CD14-positive monocyte (primary cell): ENCODE measurements at places on chromosomes 3 and 15.

DNA sequence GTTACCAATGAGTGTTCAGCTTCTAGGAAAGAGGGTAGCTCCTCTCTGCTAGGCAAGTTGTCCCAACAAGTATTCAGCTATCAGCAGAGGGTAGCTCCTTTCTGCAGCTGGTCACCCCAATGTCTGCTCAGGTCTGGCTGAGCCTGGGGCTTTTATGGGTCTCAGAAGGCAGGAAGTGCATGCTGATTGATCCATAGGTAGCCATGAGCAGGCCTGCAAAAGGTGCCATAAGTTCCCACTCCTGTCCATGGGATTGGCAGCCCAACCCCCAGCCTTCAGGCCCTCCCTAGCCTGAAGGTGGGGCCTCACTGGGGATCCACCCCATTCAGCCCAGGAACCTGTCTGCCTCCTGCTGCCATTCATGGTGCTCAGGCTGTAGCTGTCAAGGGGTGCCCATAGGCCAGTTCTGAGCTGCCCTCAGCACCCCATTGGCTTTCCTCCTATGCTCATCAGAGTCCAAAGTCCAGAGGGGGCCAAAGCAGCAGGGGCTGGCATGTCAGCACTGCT is 34.6 kb upstream of the DNAJC13 start:
- no peak for DNase-seq

DNA sequence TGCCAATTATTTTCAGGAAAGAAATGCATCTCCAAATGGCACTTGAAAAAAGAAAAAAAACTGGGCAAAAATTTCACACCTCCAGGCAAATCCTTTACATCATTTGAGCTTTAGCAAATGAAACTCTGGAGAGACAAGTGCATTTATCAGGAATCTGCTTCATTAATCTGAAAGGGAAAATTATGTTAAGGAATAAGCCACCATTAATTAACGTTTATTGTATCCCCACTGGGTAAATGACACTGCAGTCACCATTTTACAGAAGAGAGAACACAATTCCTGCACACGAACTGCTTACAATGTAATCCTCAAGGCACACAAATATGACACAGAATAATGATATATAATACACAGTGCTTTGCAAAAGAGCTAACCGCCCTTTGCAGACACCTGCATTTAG is 217.3 kb downstream of the OSBPL10 start:
- DNase-seq, result no peak

GRCh38 chr15:23038726-23039142 is 635 bp downstream of the TUBGCP5 start:
- DNase-seq, result peak; percentile 9

DNA sequence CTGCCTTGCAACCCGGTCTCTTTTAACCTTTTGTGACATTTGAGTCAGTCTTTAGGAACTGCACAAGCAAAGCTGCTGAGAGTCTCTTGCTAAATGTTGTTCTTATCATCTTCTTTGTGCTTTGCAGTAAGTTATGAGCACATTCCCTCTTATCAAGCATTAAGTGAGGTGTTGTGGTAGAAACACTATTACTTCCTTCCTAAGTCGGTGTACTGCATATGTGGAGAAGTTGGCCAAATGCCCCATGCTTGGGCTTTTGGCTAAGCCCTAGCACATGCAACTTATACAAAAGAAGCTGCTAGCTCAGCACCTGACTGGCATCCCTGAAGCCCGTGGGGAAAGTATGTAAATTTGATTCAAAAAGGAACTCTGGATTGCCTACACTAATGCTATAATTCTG is 136.5 kb upstream of the RBMS3 start:
- DNase-seq, result no peak

DNA sequence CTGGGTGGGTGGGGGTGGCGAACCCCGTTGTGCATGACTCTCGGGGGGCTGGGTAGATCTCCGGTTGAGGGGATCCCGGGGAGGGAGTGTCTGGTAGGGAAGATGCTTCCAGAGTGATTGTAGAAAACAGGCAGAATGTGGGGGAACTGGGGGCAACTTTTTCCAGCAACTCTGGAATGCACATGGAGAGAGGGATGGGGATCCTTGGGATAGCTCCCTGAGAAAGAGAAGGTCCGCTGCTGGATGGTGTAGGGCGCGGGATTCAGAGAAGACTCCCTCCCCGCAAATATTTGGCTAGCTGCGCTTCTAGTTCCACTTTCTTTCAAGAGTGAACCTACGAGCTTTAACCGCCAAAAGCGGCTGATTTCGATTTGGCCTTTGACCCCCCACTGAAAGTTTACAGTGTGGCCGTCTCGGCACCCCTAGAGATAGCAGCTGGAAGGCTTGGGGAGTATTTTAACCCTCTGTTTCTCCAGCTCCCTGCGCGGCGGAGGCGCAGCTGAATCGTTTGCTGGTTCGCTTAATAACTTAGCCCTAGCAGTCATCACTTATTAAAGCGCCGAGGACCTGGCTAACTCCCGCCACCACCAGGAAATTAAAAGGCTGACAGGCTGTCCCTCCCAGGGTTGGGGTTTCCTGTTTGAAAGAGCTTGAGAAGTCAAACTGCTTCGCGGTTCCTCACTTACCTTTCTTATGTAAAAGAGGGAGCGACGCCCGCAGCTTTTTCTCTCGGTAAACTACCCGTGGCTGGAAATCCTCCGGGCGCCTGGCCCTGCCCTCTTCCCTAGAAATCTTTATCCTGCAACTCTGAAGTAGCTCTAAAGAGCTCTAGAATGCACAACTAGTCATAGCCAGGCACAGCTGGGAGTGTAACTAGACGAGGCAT is 1.2 kb downstream of the PHLDB2 start:
- DNase-seq, result peak; percentile 36

GRCh38 chr3:45994419-45995235 is 997 bp downstream of the FYCO1 start:
- DNase-seq, result no peak

DNA sequence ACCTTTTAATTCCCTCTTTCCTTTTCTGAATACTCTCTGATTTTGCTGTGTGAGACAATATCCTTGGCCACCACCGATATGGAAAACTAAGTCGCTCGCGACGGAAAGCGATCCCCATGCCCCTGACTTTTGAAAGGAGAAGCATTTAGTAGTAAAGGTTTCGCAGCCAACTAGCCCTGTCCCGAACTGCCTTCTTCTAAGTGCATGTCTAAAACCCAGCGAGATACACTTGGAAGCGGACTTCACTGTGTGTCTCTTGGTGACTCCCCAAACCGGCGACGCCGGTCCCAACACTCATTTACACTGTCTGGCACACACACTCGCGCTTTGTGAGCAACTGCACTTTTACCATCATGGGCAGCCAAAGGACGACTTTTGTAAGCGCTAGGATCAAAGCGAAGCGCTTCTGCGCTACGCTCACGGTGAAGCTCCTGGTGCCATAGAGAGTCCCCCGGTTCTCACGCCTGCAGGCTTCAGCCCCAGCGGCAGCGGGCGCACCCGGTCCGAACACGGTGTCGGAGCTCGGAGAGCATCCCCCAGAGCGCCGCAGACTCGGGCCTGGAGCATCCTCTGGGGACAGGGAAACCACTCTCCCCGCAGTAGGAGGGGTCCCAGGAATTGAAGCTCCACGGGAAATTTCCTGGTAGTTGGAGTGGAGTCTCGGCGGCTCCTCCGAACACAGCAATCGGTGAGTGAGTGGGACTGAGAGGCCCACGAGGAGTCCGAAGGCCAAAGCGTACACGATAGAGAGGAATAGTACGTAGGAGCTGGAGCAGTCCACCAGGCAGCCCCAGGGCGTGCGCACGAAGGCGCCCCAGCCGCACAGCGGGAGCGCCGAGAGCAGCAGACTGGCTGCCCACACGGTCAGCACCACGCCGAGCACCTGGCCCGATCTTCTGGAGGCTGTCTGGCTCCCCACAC is 1.4 kb downstream of the GPR149 start:
- no peak for DNase-seq

- DNase-seq, result no peak
Measured at GRCh38 chr15:62854420-62855084, 188.0 kb upstream of the TPM1 start.

GRCh38 chr3:24363242-24363641 is 131.4 kb downstream of the THRB start:
- DNase-seq, result no peak

- DNase-seq, result no peak
Measured at GRCh38 chr3:2940062-2940461, 170.1 kb downstream of the IL5RA start.

DNA sequence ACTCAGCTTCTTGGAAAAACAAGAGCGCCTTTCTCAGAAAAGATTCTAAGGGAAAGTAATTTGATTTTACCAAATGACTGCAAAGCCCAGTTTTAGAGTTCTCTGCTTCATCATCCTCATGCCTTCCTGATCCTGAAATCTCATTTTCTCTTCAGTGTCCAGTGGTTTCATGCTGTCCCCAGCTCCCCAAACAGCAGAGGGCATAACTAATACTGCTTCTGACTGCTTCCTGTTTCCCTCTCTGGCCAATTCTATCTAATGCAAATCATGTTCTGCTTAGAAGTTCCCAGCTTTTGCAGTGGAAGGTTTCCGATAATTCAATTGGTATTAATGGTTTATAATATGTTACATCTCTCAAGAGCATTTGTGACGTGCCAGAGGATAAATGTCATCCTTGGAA is 161.1 kb downstream of the CLSTN2 start:
- DNase-seq, result no peak

- DNase-seq, result no peak
Measured at GRCh38 chr3:161557445-161558150, 61.0 kb downstream of the OTOL1 start.

GRCh38 chr15:77504306-77504705 is 83.6 kb downstream of the HMG20A start:
- no peak for DNase-seq

DNA sequence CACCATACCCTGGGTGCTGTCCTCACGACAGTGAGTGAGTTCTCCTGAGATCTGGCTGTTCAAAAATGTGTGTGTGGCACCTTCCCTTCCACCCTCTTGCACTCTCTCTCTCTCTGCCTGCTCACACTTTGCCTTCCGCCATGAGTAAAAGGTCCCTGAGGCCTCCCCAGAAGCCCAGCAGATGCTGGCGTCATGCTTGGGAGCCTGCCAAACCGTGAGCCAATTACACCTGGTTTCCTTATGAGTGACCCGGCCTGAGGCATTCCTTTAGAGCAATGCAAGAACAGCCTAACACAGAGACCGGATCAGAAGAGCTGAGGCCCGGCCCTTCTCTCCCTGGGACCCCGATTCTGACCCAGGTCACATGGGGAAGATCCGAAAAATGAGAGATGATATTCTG is 15.4 kb downstream of the TMEM44 start:
- no peak for DNase-seq

- no peak for DNase-seq
Measured at GRCh38 chr15:101384276-101384675, 89.2 kb upstream of the SNRPA1 start.

DNA sequence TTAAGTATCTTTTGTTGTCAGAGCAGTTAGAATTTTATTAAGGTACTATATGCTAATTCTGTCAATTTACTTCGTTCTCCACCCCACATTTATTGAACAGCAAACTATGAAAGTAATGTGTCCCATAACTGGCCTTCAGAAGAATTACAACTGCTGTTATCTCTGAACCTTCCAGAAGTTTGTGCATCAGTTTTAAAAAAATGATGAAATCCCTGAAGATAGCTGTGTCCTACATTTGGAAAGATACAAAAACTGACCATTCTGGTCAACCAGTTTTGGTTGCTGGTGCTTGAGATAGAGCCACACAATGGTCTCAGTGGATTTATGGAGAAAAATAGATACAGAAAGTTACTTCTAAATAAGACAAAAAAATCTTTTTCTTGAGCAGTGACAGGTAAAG is 5.9 kb downstream of the UBE2Q2 start:
- no peak for DNase-seq

DNA sequence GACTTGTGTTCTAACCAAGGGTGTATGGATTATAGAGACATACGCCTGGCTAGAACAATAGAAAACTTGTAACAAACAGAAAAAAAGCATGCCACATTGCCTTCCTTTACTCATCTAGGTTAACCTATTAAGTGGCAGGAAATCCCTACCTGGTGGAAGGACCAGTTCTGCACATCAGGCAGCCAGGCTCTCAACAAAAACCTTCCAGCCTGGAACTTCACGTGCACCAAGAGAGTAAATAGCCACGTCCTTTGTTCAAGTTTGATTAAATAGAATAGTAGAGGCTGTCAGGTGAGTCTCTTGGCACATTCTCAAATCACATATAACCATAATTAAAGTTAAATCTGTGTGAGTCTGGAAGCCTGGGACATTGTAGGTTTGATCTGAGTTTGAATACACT is 85.0 kb upstream of the DPH6 start:
- no peak for DNase-seq

- no peak for DNase-seq
Measured at GRCh38 chr15:83198476-83198875, 9.1 kb downstream of the HDGFL3 start.

DNA sequence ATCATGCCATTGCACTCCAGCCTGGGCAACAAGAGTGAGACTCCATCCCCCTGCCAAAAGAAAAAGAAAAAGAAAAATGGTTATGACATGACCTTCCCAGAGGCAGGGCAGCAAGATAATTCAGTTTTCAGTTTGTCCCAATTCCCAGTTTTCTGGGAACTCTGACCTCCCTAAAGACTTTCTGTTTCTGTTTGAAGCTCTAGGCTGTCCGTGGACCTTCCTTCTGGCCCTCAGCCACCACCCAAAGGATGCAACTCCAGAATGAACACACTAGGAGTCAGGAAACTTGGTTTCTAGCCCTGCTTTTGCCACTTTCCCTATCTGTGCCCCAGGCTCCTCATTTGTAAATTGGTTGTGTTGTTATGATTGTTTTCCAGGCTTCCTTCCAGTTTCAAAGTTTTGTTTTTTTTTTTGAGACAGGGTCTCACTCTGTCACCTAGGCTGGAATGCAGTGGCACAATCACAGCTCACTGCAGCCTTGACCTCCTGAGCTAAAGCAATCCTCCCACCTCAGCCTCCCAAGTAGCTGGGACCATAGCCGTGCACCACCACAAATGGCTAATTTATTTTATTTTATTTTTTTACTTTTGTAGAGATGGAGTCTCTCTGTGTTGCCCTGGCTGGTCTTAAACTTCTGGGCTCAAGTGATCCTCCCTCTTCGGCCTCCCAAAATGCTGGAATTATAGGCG is 68.6 kb downstream of the CDC25A start:
- no peak for DNase-seq

- DNase-seq, result peak; percentile 41
Measured at GRCh38 chr15:81297147-81297572, 26.8 kb downstream of the STARD5 start.

DNA sequence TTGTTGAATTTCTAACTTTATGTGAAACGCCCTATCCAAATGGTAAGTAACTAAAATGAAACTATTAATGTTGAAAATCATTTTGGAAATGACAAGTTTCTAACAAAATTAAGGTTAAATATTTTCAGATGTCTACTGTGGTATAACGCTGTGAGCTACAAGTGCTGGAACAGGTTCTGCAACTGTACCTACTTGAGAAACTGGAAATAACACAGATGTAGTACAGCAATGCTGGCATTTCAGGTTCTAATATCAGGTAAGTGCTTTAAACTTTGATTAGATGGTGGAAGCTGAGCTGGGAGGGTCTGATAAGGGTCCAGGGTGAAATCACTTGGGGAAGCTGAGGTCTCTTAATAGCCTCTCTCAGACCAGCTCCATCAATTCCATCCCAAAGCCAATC is 315.1 kb downstream of the STXBP5L start:
- no peak for DNase-seq

GRCh38 chr3:4979428-4980228 is at the start of gene BHLHE40:
Gene BHLHE40, plus strand, starts transcription at chr3:4979437. Its CDS starts 282 bp downstream, at chr3:4979719.
- DNase-seq, result no peak
